T-helper 17 cell (primary cell): ENCODE measurements at places on chromosomes 11 and 22. TPM values are rescaled to one million over a fixed set of nuclear protein-coding genes. Genes with fewer than 3 reads are reported as not detected.

GRCh38 chr11:104776501-104777170, 121.6 kb downstream of the CASP12 start:
- no peak for DNase-seq

DNA sequence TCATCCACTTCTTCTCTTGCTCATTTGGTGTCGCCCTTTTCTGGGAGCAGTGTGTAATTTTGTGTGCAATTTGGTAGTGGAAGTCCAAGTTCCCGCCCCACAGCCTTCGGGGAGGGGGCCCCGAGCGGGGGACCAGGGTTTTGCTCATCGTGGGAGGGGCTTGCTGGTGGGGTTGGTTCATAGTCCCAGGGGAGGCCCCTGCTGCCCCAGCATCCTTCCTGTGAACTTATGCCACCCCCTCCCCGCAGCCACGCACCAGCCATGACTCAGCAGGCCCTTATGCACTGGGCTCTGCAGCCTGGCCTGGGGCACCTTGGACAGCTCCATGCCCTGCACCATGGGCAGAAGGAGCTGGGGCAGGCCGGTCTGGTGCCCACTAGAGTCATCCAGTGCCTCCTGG, 1183.6 kb downstream of the BRD1 start:
- DNase-seq: no peak

DNA sequence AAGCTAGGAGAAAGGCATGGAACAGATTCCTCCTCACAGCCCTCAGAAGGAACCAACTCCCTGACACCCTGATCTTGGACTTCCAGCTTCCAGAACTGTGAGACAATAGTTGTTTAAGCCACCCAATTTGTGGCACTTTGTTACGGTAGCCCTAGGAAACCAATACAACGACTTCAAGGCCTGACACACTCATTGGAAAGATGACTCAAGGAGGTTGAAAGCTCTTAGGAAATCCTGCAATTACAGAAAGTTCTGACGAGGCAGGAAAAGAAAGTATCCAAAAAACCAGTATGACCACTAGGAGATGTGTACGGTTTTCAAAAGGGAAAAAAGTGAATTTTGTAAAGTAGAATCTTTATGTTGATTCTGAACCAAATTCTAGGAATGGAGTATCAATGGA, 161.4 kb downstream of the SWAP70 start:
- no peak for DNase-seq

GLYAT gene
- total RNA-seq: not detected

DNA sequence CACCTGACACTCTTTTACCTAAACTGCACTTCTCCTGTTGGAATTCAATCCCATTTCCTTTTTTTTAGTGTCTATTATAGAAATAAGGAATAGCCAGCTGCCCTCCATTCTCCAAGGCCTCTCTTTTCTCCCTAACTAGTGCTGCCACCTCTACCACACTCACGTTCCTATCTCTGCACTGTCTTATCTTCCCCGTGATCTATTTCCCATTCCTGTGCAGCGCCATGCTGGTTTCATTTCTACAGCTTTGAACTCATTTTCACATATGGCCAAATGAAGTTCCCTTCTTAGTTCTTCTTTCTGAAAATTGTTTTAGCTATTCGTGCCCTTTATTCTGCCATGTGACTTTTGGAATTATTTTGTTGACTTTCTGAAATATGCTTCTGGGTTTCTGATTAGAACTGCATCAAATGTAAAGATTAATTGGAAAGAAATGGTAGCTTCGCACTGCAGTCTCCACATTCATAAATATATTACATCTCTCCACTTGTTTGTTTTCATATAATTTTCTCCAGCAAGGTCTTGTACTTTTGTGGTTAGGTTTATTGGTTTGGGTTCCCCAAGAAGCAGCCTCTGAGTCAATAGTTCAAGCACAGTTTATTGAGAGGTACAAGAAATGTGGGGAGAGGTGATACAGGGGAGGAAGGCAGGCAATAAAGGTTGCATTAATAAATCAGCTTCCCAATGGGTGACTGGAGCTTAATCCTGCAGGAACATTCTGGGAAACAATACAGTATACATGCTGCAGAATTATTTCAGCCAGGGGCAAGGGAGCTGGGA, 43.7 kb upstream of the DRD2 start:
- no peak for DNase-seq

DNA sequence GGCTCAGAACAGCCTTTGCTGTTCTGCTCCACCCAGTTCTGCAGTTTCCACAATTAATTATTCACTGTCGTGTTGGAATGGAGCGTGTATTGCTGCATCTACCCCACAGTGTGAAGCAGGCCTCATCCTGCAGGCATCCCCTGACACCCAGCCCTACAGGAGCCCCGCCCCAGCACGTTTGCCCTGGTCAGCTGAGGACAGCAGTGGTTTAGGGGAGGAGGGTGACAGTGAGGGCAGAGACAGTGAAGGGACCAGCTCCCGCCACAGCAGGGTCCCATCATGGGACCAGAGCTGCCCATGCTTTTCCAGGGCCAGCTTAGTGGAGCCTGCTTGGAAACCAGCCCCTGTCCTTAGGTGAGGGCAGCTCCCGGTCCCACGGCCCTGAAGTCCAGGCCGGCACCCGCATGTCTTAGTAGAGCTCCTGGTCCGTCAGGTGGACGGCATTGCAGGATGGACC, 273.0 kb downstream of the TBC1D22A start:
- DNase-seq: no peak

GRCh38 chr11:8213376-8213775, 44.6 kb upstream of the RIC3 start:
- DNase-seq: no peak

GRCh38 chr22:42841444-42841843, 15.6 kb downstream of the ARFGAP3 start:
- no peak for DNase-seq

P2RX6 gene
- total RNA-seq: 1.0 TPM

OR2AG1 gene
- total RNA-seq: not detected

DNA sequence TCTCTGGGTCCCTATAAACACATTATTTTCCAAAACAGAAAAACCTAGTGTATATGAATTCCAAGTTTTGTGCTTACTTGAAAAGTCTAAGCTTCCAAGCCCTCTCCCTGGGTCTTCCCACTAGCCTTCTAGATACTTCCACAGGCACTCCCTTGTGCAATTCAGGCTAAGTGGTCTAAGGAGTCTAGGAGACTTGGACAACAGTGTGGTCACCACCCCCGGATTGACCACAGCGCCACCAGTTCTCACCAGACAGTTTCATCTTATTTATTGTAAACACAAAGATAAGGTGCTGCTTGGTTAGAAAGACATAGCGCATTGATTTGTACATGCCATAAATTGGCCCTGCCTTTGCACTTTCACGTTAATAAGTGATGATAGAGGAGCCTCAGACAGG, 623.9 kb downstream of the OPCML start:
- DNase-seq: no peak

- DNase-seq: no peak
These were observed 9.6 kb downstream of the PTDSS2 start for GRCh38 chr11:459511-460220.

CDC42BPG gene
- total RNA-seq: 4.0 TPM

LRRC55 gene
- total RNA-seq: not detected

DNA sequence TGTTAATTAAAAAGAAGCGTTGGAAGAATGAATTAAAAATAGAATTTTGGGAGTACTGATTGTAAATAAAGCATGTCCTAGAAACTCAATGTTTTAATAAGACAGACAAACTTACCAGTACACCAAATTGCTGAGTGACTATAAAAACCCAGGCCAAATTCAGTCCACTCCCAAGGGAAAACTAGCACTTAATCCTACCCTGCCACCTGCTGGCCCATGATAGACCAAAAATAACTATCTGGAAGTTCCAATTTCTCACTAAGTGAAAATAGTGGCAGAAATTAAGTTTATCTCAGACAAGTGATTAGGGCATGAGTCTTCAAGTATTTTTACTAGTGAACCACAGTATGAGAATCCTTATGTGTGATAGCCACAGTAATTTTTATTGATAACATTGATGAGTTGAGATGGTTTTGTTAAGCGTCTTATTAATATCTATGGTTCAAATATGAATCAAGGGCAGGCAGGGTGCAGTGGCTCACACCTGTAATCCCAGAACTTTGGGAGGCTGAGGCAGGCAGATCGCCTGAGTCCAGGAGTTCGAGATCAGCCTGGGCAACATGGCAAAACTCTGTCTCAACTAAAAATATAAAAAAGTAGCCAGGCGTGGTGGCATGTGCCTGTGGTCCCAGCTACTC, 9.8 kb upstream of the DDX10 start:
- DNase-seq: no peak

DNA sequence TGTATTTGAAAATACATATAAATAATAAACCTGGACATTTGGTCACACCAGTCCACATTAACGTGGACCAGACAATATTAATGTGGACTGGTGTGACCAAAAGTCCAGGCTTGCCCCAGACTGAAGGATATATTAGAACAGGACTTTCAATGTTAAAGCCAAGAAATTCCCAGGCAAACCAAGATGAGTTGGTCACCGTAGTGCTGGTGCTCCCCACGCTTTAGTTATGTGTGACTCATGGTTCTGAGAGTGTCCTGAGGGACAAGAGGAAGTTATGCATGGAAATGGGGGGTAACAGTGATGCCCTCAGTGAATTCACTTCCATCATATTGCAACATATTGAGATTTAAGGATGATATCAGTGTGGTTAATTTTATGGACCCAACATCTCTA, 31.4 kb downstream of the POU2AF1 start:
- no peak for DNase-seq

GRCh38 chr11:50181334-50181733, 148.7 kb downstream of the OR4C45 start:
- DNase-seq: no peak

MPEG1 gene
- 5.4 TPM for total RNA-seq

DNA sequence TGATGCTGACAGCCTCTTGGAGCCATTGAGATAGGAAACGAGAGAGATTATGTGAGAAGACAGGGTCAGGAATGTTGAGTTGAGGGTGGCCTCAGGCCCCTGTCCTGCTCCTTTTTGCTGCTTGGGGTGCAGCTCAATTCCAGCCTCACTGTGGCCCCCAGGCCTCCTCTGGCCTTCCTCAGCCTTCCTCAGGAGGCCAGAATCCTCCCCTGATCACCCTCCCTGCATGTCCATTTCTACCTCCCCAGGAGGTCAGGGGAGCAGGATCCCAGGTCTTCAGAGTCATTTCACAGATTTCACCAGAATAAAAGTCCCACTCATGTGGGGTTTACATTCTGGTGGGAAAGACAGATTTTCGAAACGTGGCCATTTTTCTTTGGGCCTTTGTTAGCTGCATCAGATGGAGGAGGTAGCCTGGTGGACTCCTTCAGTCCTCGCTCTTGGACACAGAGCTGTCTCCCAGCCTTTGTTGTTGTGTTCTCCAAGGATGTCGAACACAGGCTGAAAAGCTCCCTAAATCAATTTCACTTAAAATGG, 2.2 kb upstream of the KCNQ1OT1 start:
- no peak for DNase-seq

TEX12 gene
- total RNA-seq: 0.32 TPM

DNA sequence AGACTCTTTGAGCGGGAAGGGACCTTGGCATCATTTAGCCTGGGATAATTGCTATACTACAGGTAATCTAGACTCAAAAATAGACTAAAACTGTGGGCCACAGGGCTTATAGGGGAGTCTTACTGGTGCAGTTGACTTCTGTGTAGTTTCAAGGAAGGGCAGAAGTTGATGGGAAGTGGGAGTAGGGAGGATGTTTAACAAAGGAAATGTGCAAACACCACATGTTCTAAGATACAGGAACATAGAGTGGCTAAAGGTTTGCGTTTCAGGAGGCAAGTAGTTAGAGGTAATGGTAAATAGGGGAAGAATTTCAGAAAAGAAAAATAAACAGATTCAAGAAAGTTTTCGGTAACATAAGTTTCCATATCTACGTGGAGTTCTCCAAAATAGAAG, 14.4 kb upstream of the SORL1 start:
- DNase-seq: no peak

DNA sequence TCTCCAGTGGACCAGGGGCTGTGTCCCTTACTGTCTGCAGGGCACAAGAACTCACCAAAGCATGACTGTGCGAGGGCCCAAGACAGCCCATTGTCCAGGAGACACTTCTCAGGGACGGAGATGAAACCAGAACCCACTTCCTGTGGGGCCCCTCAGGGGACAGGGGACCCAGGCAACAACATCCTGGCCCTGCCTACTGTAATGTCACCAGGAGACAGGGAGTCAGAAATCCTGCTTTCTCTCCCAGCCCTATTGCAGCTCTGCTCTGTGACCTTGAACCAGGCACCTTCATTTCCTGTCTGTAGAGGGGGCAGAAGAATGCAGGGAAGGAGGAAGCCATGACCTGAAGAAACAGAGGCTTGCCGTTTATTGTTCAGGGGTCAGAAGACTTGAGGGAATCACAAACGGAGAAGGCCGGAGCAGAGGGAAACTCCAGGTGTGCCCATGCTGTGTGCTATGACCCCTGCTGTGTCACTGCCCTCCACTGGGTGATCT, 98.0 kb downstream of the NAT10 start:
- no peak for DNase-seq

DNA sequence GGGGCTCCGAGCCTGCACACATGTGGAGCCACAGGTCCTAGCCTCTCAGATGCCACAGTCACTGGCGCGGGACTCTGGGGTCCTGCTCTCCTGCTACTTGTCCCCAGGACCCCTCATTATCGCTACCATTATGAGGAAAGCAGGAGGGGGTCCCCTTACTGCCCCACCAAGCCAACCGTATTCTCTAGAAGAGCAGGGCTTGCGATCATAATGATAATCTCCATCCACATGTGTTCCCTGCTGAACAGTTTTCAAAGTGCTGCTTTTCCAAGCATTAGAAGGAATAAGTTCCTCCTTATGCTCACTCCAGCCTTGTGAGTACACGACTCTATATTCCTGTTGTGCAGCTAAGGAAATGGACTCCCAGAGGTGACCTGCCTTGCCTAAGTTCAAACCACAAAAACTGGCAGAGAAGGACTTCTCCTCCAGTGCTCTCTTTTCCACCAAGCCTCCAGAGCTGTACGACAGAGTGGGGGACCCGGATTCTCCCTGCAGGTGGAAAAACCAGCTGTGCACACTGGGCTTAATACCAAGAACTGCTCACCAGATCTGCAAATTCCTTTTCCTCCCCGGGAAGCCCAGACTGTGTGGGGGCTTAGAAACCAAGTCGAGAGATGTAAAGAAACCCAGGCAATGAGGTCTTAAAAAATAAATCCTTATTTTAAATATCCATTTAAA, 92.8 kb upstream of the DRD2 start:
- DNase-seq: no peak

LUZP2 gene
- not detected for total RNA-seq

DNA sequence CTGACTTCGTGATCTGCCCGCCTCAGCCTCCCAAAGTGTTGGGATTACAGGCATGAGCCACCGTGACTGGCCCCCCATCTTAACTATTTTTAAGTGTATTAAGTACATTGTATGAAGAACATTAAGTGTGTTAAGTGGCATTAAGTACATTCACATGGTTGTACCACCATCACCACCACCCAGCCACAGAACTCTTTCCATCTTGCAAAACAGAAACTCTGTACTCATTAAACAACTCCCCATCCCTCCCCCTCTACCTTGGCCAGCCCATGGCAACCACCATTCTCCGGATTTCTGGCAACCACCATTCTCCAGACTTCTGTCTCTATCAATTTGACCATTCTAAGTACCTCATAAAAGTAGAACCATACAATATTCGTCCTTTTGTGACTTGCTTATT, 17.8 kb upstream of the PEX26 start:
- DNase-seq: no peak

GRCh38 chr11:13767471-13767870, 99.0 kb downstream of the FAR1 start:
- no peak for DNase-seq

LPXN gene
- total RNA-seq: 99.8 TPM

CENPM gene
- total RNA-seq: 26.9 TPM

HBD gene
- 1.0 TPM for total RNA-seq

C22orf31 gene
- total RNA-seq: not detected
